ENCODE measurements at places on chromosomes 12 and 14.

DNA sequence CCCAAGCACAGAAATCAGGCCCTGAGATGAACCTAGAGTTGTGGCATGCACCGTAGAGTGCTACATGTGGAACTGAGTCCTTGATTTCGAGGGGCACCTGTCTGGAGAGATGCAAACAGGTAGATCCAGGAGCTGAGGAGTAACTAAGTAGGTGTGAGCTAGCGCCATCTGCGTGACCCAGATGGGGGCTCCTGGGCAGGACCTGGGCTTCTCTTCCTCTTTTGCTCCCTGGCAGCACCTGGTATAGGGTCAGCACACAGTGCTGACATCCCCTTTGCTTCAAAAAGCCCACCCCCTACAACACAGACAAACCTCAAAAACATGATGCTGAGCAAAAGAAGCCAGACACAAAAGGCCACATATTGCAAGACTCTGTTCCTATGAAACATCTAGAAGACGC, 65.8 kb downstream of the PITPNM2 start:
- no peak for DNase-seq

DNA sequence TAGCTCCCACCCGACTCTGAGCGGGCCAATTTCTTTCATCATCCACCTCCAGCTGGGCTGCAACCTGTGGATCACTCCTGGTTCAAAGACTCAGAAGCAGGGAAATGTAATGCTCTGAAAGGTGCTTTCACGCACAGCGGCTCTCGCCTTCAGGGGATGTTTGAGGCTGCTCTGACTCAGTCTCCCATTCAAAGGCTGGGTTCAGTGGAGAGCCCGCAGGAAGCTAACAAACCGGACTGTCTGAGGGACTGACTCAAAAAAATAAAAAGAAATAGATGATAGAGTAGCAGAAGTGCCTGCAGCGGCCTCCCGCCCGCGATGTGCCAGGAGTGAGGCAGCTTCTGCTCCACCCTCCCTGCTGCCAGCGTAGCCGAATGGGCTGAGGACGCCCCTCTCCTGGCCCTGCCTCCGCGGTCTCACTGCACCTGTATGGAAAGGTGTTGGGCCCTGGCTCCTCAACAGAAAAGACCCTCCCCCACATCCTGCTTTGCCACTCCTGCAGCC, 98.0 kb downstream of the GCH1 start:
- DNase-seq: no peak

DNA sequence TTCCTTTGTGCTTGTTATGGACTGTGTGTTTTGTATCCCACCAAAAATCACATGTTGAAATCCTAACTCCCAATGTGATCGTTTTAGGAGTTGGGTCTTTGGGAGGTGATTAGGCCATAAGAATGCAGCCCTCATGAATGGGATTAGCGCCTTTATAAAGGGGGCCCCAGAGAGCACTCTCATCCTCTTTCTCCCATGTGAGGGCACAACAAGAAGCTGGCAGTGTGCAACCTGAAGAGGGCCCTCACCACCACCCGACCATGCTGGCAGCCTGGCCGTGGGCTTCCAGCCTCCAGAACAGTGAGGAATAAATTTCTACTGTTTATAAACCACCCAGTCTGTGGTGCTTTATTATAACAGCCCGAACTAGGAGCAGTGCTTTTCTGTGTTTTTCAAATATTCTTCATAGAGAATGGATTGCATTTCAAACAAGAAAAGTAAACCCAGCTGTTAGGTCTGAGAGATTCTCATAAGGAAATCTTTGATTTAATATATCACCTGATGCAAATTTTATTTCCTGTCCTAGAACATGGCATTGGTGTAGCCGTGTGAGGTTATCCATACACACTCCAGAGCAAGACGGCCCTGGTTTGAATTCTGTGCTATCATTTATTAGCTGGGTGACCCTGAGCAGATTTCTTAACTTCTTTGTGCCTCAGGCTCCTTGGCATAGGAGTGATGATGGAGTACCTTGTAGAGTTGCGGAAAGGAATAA, 27.8 kb downstream of the HSPB8 start:
- no peak for DNase-seq

GRCh38 chr14:69137416-69137815, 15.5 kb downstream of the DCAF5 start:
- DNase-seq: no peak

DNA sequence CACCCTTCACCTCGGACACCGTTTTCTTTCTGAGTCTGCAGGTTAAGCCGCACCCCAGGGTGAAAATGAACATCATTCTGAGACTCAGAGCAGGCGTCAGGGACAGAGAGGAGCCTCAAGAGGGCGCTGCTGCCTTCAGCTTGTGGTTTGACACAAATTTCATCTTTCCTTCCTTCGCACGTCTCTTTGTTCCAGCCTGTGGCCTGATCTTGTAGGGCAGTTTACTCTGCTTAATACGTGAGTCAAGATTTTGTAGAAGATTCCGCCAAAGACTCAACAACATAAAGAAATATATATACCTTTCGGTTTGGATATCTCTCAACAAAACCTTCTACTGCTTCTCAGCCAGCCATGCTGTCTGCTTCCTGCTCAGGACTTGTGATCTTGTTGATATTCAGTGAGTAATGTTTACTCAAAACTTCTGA, 329.3 kb upstream of the OR4E1 start:
- no peak for DNase-seq

- DNase-seq: no peak
These were observed 25.5 kb downstream of the ADIPOR2 start for GRCh38 chr12:1716215-1716862.

- DNase-seq: no peak
These were observed 73.1 kb upstream of the CEP83 start for GRCh38 chr12:94532490-94533422.

DNA sequence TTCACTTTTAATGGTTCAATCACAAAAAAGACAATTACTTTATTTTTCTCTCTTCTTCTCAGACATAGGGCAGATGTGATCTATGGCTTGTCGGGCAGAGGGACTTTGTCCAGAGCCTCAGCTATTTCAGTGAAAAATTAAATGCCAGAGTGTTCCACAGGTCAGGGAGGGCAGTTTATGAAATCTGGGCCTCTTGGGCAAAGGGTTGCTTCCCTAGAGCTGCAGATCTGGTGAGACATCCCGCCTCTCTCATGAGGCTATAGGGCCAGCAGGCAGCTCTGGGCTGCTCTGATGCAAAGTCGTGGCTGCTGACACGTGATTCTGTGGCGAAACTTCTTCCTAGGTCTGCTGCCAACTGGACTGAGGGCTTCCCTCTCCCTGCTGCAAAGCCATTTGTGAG, 6.0 kb downstream of the CLMN start:
- no peak for DNase-seq

- no peak for DNase-seq
These were observed 112.6 kb upstream of the FZD10 start for GRCh38 chr12:130049666-130050065.

DNA sequence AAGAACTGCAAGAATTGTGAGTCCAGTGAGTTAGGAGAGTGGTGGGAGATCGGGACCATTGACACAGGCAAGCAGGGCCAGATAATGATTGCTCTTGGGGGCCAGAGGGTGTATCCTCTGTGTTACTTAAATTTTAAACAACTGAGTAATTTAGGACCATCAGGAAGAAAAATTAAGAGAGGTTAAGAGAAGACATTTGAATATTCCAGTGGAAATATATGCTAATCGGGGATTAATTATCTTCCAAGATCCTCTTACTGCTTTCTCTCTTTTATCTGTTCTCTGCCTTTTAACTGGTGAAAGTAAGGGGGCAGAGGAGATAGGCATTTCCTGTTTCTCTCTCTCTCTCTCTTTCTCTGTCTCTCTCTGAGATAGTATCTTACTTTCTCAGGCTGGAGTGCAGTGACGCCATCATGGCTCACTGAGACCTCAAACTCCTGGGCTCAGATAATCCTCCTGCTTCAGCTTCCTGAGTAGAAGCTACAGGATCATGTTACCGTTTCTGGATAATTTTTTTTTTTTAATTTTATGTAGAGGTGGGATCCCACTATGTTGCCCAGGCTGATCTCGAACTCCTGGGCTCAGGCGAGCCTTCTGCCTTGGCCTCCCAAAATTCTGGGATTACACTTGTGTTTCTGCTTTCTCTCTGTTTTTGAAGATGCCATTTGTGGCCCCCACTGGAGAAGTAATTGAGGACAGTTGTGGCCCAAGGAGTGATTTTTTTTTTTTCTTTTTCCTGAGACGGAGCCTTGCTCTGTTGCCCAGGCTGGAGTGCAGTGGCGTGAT, 85.1 kb downstream of the DIP2B start:
- no peak for DNase-seq

DNA sequence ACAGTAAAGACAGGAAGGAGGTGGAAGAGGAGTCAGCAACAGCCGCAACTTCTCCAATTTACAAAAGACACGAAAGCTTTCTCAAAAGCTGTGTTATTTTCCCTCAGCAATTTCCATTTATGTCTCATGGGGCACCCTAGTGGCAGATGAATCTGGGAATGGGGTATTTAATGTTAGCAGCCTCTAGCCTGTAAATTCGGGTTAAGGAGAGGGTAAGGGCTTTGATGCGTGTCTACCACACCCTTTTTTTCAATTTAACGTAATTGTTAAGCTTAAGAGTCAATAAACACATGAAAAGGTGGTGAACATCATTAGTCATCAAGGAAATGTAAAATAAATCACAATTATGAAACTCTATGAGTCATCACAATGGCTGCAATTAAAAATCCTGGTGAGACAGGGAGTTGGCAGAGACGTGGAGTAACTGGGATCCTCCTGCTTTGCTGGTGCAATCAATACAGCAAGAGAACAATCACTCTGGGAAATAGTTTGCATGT, 986.4 kb downstream of the AACS start:
- DNase-seq: no peak

DNA sequence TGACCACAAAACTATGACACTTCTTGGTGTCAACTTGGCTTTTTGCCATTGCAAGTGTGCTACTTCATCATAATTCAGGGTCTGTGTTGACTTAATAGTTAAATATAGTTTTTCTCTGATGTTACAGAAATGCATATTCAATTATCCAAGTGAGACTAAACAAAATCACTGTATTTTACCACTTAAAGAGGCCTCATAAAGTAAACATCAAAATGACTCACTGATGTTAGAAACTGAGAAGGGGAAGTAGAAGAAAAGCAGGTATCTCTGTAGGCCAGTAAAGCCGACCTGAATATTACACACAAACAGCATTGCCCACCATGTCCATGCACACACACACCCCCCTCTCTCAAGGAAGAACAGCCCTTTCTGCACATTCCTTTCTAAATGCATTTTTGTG, 55.4 kb downstream of the RPAP3 start:
- no peak for DNase-seq

DNA sequence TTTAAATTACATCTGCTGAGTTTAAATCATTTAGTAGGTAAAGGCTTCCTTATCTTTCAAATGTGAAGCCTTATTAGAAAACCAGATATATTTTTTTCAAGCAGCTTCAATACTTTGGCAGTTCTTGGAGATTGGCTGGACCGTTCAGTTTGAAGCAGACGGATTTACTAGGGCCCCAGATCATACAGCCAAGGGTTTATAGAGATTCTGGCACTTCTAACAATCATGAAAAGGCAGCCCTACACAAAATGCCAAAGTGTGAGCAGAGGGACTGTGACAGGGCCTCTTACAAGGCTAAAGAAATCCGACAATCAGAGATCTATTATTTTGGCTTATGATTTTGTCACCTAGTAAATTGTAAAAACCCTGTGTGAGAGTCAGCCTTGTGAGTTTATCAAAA, 162.8 kb upstream of the SLC38A2 start:
- DNase-seq: no peak

- DNase-seq: no peak
These were observed 55.5 kb downstream of the TTC7B start for GRCh38 chr14:90760591-90761316.

GRCh38 chr12:82069931-82070514, 288.2 kb downstream of the CCDC59 start:
- no peak for DNase-seq

DNA sequence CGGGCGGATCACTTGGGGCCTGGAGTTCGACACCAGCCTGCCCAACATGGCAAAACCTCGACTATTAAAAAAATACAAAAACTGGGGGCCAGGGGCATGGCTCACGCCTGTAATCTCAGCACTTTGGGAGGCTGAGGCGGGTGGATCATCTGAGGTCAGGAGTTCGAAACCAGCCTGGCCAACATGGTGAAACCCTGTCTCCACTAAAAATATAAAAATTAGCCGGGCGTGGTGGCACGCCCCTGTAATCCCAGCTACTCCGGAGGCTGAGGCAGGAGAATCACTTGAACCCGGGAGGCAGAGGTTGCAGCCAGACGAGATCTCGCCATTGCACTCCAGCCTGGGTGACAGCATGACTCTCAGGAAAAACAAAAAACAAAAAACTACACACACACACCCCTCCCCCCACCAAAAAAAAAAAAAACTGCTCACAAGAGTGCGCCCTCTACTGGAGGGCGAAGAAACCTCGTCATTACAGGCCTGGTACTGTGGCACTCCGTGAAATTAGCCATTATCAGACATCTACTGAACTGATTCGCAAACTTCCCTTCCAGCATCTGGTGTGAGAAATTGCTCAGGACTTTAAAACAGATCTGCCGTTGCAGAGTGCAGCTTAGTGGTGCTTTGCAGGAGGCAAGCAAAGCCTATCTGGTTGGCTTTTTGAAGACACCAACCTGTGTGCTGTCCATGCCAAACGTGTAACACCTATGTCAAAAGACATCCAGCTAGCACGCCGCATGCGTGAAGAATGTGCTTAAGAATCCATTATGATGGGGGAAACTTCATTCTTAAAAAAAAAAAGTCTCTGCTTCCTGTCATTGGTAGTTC, 7.7 kb downstream of the PPP1R3E start:
- no peak for DNase-seq

DNA sequence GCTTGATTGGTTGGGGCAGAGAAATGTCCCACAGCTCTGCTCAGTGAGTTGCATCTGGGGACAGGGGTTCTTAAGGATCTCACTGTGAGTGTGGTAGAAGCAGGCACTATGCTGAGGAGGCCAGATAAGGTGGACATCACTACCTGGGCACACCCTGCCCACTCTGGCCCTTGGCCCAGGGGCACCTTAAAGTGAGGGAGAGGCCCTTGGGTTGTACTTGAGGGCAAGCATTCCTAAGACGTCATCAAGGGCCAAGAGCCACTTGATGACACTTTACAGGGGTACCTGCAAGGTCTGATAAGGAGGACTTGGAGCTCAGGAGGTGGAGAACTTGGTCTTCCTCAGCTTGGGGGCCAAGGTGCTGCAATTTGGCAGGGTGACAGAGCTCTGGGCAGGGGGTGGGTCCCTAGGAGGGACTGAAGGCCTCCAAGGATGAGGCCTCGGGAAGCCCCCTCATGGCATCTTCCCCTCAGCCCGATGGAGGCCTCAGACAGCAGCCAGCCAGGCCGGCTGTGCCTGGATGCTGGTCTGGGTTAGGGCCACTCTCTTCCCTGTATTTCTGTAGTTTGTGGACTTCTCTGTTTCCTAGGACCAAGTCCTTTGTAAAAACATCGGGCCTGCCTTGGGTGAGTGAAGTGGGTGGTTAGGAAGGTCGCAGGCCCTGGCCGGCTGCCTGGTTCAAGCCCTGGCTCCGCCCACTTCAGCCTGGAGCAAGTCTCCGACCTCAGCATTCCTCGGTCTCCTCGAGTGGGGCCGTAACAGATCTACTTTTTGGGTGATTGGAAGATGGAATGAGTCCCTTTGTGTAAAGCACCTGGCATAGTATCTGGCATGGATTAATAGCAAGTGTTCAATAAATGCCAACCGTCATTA, 24.8 kb downstream of the GPR68 start:
- no peak for DNase-seq

GRCh38 chr12:53712059-53712643, 15.1 kb downstream of the CALCOCO1 start:
- DNase-seq: no peak
